ENCODE measurements at places on chromosomes 7 and 10. TPM values are rescaled to one million over a fixed set of nuclear protein-coding genes. Genes with fewer than 3 reads are reported as not detected.

DNA sequence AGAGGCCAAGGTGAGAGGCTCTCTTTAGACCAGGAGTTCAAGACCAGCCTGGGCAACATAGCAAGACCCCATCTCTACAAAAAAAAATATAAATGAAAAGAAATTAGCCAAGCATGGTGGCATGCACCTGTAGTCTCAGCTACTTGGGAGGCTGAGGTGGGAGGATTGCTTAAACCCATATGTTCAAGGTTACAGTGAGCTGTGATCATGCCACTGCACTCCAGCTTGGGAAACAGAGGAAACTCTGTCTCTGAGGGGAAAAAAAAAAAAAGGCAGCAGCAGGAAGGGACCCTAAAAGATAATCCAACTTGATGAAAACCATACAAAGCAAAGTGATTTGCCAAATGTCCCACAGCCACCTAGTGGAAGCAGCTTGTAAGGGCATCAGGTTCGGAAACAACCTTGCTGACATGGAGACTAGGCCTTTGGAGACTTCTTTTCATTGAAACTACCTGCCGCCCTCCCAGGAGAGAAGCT, 15.6 kb upstream of the PBLD start:
- no peak overlapping the region for H3K27ac ChIP-seq
- H3K27me3 ChIP-seq = no peaks in the 10 kb centered on the region
- H3K36me3 ChIP-seq = peaks cover 84% of the 10 kb centered on the region
- no peak for DNase-seq
- H3K4me3 ChIP-seq = no peak overlapping the region

- H3K36me3 ChIP-seq = no peaks in the 10 kb centered on the region
- no peak overlapping the region for H3K4me3 ChIP-seq
- no peak for DNase-seq
- H3K27ac ChIP-seq = no peak overlapping the region
- H3K27me3 ChIP-seq = no peaks in the 10 kb centered on the region
These were observed 58.8 kb upstream of the MKLN1 start for GRCh38 chr7:131268906-131269305.

DNA sequence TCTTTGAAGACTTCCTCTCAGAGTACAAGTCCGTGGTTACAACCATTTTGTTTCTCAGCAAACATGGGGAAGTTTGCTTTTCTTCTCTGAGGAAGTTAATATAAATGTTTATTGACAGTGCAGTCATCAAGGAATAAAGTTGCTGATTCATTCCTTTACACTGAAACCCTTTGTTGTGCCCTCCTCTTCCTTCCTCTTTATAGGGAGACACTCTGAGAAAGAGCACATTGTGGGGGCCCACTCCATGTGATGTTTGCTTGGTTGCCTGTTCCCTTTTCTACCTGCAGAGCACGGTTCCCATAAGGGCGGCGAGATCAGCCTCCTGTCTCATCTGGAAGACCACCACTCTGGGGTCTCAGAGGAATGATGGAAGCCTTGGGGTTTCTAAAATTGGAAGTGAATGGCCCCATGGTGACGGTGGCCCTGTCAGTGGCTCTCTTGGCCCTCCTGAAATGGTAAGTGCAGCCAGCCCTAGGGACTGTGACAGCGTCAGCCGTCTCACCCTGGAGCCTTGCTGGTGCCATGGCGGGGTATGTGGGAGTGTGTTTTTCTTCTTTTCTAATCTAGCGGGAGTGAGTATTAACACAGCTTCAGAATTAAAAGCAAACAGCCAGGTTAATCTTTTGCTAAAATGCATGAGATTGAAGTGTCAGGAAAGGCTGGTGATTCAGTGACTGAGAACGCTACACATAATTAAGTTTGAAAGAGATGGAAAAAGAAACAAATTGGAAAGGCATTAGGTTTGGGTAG, at the start of gene TBXAS1:
TSS of gene TBXAS1 (plus strand) at position 240 of the 750 bp plus-strand sequence. CDS start at position 367, 127 bp downstream.
- DNase-seq = peak; percentile 70
- H3K4me1 ChIP-seq = peaks cover 19% of the 10 kb centered on the region
- no peaks in the 10 kb centered on the region for H3K27me3 ChIP-seq
- peak within 1 kb of the TSS; percentile 76 for H3K27ac ChIP-seq
- H3K36me3 ChIP-seq = no peaks in the 10 kb centered on the region
- peak within 1 kb of the TSS; percentile 43 for H3K4me3 ChIP-seq

DNA sequence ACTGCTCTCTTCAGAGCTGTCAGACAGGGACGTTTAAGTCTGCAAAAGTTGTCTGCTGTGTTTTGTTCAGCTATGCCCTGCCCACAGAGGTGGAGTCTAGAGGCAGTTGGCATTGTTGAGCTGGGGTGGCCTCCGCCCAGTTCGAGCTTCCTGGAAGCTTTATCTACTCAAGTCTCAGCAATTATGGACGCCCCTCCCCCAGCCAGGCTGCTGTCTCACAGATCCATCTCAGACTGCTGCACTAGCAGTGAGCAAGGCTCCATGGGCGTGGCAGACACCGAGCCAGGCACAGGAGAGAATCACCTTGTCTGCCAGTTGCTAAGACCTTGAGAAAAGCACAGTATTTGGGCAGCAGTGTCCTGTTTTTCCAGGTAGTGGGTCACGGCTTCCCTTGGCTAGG, 98.1 kb downstream of the SDHAF3 start:
- DNase-seq = no peak
- no peaks in the 10 kb centered on the region for H3K27me3 ChIP-seq
- H3K27ac ChIP-seq = no peak overlapping the region
- no peaks in the 10 kb centered on the region for H3K4me1 ChIP-seq

DNA sequence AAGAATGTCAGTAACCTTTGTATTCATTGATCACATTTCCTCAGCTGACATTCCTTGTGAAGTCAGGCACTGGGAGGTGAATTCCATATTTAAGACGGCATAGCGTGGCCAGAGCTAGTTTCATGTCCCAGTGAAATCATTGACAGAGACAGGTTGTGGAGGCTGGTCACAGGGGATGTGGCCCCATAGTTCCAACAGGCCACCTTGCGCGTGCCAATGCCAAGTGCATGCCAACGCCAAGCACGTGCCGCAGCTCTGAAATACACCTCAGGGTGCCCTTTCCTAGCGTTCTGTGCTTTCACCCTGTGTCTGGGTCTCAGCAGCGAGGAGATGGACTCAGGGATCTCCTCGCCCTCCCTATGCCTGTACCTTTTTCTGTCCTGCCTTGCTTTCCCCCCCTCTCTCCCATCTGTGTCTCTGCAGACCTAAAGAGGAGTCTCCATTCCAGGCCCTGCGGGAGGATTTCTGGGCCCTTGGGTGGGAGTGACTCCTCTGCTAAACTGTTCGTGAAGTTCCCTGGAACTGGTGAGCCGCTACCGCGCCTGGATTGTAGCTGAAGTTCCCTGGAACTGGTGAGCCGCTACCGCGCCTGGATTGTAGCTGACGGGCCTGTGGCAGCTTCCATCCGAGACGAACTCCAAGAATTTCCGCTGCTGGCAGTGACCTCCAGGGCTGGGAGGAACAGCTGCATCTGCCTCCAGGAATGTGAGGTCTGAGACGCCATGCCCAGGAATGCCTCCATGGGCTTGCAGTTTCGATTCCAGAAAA, 19.7 kb downstream of the AQP1 start:
- no peaks in the 10 kb centered on the region for H3K36me3 ChIP-seq
- no peaks in the 10 kb centered on the region for H3K27me3 ChIP-seq
- peak; percentile 60 for DNase-seq
- no peak overlapping the region for H3K4me3 ChIP-seq

DNA sequence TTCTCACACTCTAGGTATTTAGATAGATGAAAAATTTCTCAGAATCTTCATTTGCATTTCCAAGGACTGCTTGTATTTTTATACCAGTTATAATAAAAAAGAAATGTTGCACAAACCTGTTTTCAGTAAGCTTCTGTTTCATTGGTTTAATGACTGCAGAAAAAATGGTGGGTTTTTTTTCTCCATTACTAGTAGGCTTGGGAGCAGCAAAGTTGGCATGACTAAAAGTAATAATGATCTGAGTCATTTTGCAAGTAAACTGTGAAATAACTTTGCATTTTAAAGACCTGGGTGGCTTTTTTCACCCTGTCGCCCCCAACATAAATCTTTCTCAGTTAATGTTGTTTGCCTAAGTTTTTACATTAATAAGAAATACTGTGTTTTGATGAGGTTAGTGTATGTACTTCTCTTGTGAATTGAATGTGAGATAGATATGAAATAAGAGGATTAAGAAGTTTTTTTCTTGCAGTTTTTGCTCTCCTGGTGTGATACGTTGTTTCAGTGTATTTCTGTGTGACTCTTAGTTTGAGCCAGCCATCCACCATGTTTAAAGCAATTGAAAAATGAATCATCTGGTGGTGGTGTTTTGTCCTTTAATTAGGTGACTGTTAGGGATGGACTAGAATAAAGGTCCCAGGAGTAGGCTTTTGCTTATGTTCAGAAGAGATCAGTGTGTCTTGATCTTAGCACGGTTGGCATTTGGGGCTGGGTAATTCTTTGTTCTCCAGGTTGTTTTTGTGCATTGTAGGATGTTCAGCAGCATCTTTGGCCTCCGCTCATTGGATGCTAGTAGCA, 1.8 kb downstream of the GNAI1 start:
- DNase-seq = no peak
- peaks cover 30% of the 10 kb centered on the region for H3K4me1 ChIP-seq
- H3K27me3 ChIP-seq = no peaks in the 10 kb centered on the region
- peak overlapping the region; percentile 86 for H3K4me3 ChIP-seq
- H3K27ac ChIP-seq = peak overlapping the region; percentile 85
- H3K36me3 ChIP-seq = no peaks in the 10 kb centered on the region

DNA sequence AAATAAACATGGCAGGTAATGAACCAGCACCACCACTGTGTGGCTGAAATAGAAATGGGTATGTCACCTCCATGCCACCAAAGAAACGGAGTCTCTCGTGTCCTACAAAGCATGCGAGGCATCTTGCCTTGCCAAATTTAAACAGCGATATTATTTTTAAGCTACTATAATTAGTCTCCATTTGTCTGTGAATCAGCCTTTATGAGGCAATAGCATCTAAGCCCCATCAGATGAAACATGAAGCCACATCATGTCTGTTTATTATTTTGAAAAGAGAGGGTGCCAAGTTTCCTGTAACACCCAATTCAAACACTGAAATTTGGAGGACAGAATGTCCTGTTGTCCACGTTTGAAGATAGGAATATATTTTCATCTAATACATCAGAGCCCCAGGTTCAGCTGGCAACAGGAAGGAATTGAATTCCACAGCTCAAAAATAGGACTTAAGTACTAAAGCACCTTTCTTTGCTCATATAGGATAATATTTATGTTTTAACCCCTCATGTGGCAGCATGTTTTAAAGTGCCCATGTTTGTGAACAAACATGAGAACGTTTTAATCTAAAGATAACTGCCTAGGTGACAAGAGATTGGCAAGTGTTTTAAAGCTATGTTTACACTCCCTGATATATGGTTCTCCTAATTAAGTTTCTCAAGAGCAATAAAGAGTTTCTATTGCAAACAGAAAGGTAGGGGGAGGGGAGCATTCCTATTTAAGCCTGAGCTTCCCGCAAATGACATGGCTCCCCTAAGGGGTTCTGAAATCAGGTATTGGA, 86.8 kb downstream of the SORBS1 start:
- H3K27ac ChIP-seq = peak overlapping the region; percentile 67
- H3K27me3 ChIP-seq = no peaks in the 10 kb centered on the region
- peaks cover 27% of the 10 kb centered on the region for H3K4me1 ChIP-seq
- no peak overlapping the region for H3K4me3 ChIP-seq
- DNase-seq = no peak

- no peaks in the 10 kb centered on the region for H3K4me1 ChIP-seq
- no peak for DNase-seq
- H3K36me3 ChIP-seq = no peaks in the 10 kb centered on the region
- no peak overlapping the region for H3K27ac ChIP-seq
These were observed 72.9 kb downstream of the NPY start for GRCh38 chr7:24356718-24357386.

GRCh38 chr7:102097601-102098161, 189.0 kb upstream of the SH2B2 start:
- no peak overlapping the region for H3K4me3 ChIP-seq
- DNase-seq = no peak
- H3K27me3 ChIP-seq = no peaks in the 10 kb centered on the region
- H3K4me1 ChIP-seq = no peaks in the 10 kb centered on the region
- no peak overlapping the region for H3K27ac ChIP-seq

DNA sequence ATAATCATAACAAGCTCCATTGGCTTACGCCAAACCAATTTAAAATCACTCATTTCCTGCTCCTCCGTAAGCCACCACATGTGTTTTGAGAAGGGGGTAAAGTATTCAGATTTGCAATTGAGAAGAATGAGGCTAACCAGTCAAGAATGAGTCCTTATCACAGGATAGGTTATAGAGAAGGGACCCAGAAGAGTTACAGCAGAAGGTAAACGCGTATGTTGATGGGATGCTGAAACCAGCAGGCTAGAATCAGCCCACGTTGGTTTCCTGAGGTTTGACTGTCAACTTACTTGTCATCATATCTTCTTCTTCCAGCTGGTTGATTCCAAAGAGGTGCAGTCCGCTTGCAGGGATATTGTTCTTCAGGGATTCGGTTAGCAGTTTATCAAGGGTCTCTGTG, 64.1 kb upstream of the TM9SF3 start:
- H3K4me1 ChIP-seq = peaks cover 2% of the 10 kb centered on the region
- no peak for DNase-seq
- no peaks in the 10 kb centered on the region for H3K36me3 ChIP-seq
- no peak overlapping the region for H3K4me3 ChIP-seq

GRCh38 chr7:47253650-47254080, 328.2 kb downstream of the TNS3 start:
- no peaks in the 10 kb centered on the region for H3K27me3 ChIP-seq
- no peak for DNase-seq
- H3K36me3 ChIP-seq = no peaks in the 10 kb centered on the region
- peak overlapping the region; percentile 53 for H3K4me3 ChIP-seq
- H3K4me1 ChIP-seq = peaks cover 18% of the 10 kb centered on the region
- peak overlapping the region; percentile 87 for H3K27ac ChIP-seq

GRCh38 chr10:43683451-43684291, 35.0 kb upstream of the ZNF32 start:
- H3K36me3 ChIP-seq = no peaks in the 10 kb centered on the region
- no peak overlapping the region for H3K27ac ChIP-seq
- no peak overlapping the region for H3K4me3 ChIP-seq

GRCh38 chr10:48548531-48549135, 56.2 kb downstream of the ARHGAP22 start:
- no peaks in the 10 kb centered on the region for H3K27me3 ChIP-seq
- DNase-seq = no peak
- H3K4me1 ChIP-seq = no peaks in the 10 kb centered on the region
- H3K27ac ChIP-seq = no peak overlapping the region
- no peaks in the 10 kb centered on the region for H3K36me3 ChIP-seq
- H3K4me3 ChIP-seq = no peak overlapping the region

The SEMA3A gene
- total RNA-seq = 12.0 TPM

The SEMA3C gene
- 37.2 TPM for total RNA-seq

The HOXA10 gene
- 0.38 TPM for total RNA-seq

The MALRD1 gene
- 7.0 TPM for total RNA-seq

The CALHM1 gene
- total RNA-seq = not detected

The NEUROD6 gene
- total RNA-seq = not detected

Data from upper lobe of right lung (tissue), 1 donor.